Large intestine (tissue), 12 donors: ENCODE measurements at places on chromosomes 5 and 9.

GRCh38 chr9:86545090-86545489 is 190.9 kb upstream of the TUT7 start:
- no peak for DNase-seq

DNA sequence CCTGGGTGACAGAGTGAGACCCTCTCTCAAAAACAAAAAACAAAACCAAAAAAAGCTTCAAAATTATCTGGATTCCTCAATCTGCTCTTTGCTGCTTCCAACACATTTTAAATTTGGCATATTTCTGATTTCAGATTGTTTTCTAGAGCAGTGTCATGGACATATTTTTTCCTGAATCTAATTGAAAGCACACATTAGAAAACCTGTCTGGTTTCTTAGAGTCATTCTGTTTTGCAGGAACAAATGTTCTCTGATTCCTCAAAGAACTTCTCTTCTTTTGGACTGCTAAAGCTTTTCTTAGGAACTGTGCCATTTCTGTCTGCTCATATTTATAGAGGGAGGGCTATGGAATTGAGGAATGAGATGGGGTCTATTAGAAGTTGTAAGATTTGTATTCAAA is 81.6 kb downstream of the RAI14 start:
- no peak for DNase-seq

GRCh38 chr9:36290996-36291395 is 32.7 kb upstream of the GNE start:
- no peak for DNase-seq

DNA sequence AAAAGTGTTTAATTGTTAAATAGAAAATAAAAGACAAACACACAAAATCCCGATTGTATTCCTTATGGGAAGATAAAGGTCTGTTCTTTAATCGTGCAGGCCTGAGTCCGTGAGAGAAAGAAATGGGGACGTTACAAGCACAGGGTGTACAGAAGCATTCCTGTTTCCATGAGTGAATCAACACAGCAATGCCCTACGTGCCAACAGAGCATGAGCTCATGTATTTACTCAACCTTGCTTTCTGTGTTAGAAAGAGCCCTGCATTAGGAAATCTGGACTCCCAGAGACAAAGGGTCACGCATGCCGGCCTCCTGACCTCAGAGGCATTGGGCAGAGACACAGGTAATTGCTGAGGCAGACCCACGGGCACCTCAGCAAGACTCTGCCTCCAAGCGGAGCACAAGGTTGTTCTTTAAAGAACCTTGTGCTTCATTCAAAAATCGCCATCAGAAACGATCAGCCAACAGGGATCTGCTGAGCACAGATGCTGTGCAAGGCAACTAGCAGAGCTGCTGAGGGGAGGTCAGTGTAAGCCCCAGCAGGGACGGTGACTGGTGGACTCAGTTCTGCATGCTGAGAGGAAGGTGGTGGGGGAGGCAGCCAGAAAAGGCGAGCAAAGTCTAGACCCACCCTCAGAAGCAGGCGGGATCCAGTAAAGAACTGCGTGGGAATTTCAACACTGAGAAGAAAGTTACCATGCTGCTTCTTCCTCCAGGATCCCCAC is 101.0 kb downstream of the TLE1 start:
- DNase-seq, result peak; percentile 89

- no peak for DNase-seq
Measured at GRCh38 chr9:127250896-127251391, 13.6 kb upstream of the GARNL3 start.

GRCh38 chr5:139461698-139462097 is 845 bp downstream of the ECSCR start:
- no peak for DNase-seq

DNA sequence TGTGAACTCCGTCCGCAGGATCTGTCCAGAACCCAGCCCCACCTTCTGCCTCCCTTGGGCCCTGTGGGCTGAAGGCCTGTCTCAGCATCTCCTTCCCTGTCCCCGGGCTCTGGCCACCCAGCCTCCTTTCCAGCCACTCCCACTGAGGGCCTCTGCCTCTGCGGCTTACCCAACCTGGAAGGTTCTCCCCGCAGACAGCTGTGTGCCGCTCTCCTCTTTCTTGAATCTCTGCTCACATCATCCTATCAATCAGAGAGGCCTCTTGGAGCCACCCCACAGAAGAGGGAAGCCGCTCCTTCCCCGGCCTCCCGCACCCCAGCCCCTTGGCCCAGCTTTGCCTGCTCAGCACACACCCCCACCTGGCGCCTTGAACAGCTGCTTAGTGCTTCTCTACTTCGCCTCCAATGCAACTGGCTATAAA is 81.5 kb upstream of the UNC5A start:
- DNase-seq, result no peak

GRCh38 chr9:116566677-116567488 is 120.2 kb upstream of the TRIM32 start:
- DNase-seq, result peak; percentile 93

DNA sequence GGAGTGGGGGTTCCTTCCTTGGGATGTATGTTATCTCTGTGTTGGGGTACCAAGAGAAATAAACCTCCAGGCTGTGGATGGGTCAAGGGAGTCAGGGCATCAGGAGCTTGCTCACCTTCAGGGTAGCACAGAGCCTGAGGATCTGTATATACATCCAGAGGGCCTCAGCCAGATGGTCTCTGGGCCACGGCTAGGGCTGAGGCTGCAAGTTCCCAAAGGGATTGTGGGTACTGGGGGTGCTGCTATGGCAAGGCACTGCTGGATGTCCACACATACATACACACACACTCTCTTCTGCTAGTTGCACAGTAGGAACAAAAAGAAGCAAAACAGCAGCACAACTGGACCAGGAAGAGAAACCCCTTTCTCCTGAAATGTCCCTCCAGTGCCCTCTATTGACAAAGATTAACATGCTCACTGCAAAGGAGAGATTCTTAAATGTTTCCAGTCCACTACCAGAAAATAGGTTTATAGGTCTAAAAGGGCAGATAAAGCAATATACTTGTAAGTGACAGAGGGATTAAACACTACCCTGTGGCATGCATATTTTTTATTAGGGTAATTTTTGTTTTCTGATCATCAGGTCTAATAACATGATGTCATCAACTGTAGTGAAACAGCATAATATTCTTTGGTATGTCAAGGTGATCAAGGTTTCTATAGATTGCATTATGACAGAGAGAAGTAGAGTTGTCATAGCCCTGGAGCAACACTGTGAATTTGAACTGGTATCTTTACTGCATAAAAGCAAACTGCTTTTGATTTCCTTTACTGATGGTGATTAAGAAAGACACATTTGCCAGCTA is 56.3 kb upstream of the KCNN2 start:
- no peak for DNase-seq

DNA sequence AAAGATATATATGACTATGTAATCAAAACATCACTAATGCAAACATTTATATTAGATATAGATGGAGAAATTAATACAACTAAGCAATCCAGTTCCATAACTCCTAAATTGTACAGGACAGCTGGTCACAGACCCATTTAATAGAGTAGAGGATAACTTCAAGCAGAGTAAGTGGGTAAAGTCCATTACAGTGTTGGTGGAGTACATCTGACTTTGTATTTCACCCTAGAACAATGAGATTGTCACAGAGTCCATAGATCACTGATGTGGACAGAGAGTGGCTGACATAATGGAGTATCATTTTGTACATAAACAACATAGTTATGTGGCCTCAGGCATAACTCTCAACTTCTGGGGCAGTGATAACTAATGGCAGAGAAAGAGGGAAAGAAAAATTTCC is 267.8 kb upstream of the KLF9 start:
- DNase-seq, result peak; percentile 60

GRCh38 chr9:91589101-91589553 is 165.5 kb upstream of the NFIL3 start:
- peak; percentile 14 for DNase-seq

DNA sequence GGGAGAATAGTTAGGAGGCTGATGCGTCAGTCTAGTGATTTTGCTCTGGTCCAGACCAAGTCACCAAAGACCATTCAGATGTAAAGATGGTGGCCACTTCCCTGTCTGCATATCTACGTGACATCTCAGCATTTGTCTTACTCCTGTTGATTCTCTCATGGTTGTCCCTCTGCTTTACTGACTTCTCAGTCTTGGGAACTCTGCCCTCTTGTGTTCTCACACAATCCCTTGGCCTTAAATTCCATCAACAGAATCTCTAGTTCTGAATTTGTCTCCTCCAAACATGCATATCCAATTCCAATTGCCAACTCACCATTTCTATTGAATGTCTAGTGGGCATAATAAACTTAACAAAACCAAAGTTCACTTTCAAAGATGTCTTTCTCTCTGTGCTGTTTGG is 147.8 kb downstream of the SLC24A2 start:
- no peak for DNase-seq

GRCh38 chr5:33148076-33148513 is 292.7 kb upstream of the TARS1 start:
- no peak for DNase-seq
